ENCODE measurements at places on chromosomes 5 and 9. TPM values are rescaled to one million over a fixed set of nuclear protein-coding genes. Genes with fewer than 3 reads are reported as not detected.

- no peak overlapping the region for H3K27ac ChIP-seq
- H3K4me3 ChIP-seq = no peak overlapping the region
- H3K4me1 ChIP-seq = no peaks in the 10 kb centered on the region
- H3K27me3 ChIP-seq = peaks cover 3% of the 10 kb centered on the region
- no peaks in the 10 kb centered on the region for H3K36me3 ChIP-seq
Observed at GRCh38 chr5:36028816-36029465, 37.7 kb downstream of the UGT3A2 start.

DNA sequence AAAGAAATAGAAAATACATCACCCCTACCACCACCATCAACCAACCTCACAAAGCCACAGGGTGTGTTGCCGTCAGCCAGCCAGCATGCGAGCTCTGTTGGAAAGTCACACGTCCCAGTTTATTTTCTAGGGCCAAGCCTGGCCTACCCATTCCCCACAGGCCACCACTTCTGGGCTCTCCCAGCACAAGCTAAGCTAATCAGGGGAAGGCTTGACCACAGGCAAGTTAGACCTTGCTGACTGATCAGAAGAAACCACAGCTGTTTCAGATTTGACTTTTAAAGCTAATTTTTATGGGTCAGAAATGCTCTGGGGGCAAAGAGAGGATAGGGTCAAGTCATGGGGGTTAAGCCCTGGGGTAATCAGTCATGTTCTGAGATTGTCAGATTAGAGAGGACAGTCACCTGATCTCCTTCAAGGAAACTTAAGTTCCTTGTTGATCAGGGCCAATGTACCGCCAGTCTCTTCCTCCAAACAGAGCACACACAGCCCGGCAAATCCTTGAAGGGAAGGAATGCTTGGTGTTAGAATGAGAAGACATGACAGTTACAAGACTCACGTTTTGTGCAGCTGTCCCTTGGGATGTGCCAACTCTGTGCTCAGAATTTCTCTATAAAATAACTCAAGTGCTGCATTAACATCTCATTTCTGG is 7.6 kb downstream of the SHB start:
- no peak for DNase-seq
- H3K36me3 ChIP-seq = peaks cover 5% of the 10 kb centered on the region
- peak overlapping the region; percentile 13 for H3K4me3 ChIP-seq
- H3K27ac ChIP-seq = no peak overlapping the region

- no peak overlapping the region for H3K4me3 ChIP-seq
- H3K27me3 ChIP-seq = no peaks in the 10 kb centered on the region
- DNase-seq = no peak
Observed at GRCh38 chr9:83936523-83936922, 15.3 kb upstream of the KIF27 start.

DNA sequence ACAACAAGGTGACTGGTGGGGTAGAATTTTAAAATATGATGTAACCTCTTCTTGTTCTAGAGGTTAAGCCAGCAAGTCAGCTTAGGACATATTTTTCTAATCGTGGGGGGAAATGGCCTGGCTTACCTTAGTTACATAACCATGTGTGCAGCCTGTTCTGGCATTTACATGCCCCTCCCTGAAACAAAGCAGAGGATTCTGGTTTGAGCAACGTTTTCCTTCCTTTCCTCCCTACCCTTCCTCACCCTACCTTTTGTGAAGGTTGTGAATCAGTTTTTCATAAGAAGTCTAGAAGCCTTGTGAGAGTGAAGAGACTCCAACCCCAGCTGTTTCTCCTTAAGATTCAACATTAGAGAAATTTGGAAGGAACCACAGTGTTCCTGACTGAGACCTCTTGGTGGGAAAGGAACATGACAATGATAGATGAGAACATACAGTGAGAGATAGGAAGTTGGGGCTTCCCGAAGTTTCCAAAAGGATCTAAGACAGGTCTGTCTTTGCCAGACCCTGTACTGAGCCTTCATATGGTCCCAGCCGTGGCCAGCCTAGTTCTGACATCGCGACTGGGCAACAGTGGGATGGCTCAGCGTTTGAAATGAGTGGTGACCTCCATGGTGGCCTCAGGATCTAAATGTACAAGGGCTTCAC is 365.2 kb downstream of the SPATA31D1 start:
- H3K4me3 ChIP-seq = no peak overlapping the region
- H3K27me3 ChIP-seq = peaks cover 3% of the 10 kb centered on the region
- H3K27ac ChIP-seq = no peak overlapping the region
- no peaks in the 10 kb centered on the region for H3K4me1 ChIP-seq
- H3K36me3 ChIP-seq = no peaks in the 10 kb centered on the region

DNA sequence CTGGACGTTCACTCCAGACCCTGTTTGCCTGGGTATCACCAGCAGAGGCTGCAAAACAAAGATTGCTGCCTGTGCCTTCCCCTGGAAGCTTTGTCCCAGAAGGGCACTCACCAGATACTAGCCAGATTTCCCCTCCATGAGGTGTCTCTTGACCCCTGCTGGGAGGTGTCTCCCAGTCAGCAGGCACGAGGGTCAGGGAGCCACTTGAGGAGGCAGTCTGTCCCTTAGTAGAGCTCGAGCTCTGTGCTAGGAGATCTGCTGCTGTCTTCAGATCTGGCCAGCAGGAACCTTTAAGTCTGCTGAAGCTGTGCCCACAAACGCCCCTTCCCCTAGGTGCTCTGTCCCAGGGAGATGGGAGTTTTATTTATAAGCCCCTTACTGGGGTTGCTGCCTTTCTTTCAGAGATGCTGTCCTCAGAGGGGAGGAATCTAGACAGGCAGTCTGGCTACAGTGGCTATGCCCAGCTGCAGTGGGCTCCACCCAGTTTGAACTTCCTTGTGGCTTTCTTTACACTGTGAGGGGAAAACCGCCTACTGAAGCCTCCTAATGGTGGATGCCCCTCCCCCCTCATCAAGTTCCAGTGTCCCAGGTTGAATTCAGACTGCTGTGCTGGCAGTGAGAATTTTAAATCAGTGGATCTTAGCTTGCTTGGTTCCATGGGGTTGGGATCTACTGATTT is 253.9 kb downstream of the SPATA31D1 start:
- no peak for DNase-seq
- no peaks in the 10 kb centered on the region for H3K27me3 ChIP-seq
- no peaks in the 10 kb centered on the region for H3K4me1 ChIP-seq
- no peak overlapping the region for H3K27ac ChIP-seq

- H3K27me3 ChIP-seq = peaks cover 7% of the 10 kb centered on the region
- H3K36me3 ChIP-seq = peaks cover 5% of the 10 kb centered on the region
- H3K27ac ChIP-seq = no peak overlapping the region
- no peak for DNase-seq
Observed at GRCh38 chr5:116577064-116577788, 2.6 kb upstream of the SEMA6A start.

Gene ARL10
- 23.4 TPM for total RNA-seq

Gene SLC25A2
- total RNA-seq = 0.92 TPM

Gene OMD
- not detected for total RNA-seq

- no peak overlapping the region for H3K4me3 ChIP-seq
- H3K4me1 ChIP-seq = peaks cover 3% of the 10 kb centered on the region
- H3K27me3 ChIP-seq = no peaks in the 10 kb centered on the region
- DNase-seq = no peak
Observed at GRCh38 chr9:75658301-75658905, 232.1 kb upstream of the PCSK5 start.

Gene HK3
- 0.77 TPM for total RNA-seq

DNA sequence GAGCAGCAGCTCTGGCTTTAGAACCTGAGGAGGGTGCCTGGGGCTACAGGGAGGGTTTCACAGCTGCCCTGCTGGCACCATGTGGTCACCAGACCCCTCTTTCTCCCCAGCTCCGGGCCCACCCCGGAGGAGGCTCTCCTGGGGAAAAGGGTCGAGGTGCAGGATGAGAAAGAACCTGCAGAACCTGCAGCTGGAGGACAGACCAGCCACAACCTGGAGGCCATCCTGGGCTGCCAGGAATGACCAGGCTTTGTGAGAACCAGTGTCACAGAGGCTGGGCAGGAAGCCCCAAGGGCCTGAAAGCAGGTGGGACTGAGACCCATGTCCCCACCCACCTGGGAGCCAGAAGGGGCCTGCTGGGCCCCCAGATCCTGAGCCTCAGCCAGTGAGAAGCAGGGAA is 23.0 kb downstream of the SEMA4D start:
- H3K36me3 ChIP-seq = peaks cover 10% of the 10 kb centered on the region
- DNase-seq = no peak
- no peaks in the 10 kb centered on the region for H3K27me3 ChIP-seq
- H3K4me3 ChIP-seq = no peak overlapping the region
- H3K27ac ChIP-seq = no peak overlapping the region

DNA sequence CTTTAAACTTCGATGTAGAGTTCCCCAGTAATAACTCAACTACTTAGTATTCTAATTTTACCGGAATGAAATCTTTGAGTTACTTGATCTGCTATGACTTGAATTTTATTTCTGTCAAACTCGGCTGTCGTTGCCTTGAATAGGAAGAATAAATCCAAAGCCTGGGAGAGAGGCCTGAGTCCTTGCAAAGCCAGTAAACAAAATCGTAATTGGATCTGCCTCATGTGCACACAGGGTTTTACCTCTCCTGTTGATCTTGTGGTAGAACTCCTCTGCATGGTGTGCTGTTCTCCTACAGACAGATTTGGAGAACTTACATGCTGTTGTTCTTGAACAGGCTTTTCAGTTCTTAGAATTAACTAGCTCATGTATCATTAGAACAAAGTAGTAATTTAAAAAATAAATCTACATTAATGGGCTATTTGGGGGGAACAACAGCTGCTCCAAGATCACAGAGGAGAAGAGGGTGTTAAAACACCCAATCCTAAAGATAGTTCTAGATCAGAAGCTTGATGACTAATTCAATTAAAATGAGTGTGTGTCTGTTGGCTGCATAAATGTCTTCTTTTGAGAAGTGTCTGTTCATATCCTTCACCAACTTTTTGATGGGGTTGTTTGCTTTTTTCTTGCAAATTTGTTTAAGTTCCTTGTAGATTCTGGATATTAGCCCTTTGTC is 28.9 kb downstream of the HSPB3 start:
- H3K36me3 ChIP-seq = no peaks in the 10 kb centered on the region
- H3K4me1 ChIP-seq = no peaks in the 10 kb centered on the region
- peaks cover 14% of the 10 kb centered on the region for H3K27me3 ChIP-seq

GRCh38 chr9:114770991-114771390 is 34.8 kb downstream of the TNFSF15 start:
- peaks cover 4% of the 10 kb centered on the region for H3K4me1 ChIP-seq
- no peak overlapping the region for H3K4me3 ChIP-seq
- no peak overlapping the region for H3K27ac ChIP-seq
- peaks cover 1% of the 10 kb centered on the region for H3K27me3 ChIP-seq

DNA sequence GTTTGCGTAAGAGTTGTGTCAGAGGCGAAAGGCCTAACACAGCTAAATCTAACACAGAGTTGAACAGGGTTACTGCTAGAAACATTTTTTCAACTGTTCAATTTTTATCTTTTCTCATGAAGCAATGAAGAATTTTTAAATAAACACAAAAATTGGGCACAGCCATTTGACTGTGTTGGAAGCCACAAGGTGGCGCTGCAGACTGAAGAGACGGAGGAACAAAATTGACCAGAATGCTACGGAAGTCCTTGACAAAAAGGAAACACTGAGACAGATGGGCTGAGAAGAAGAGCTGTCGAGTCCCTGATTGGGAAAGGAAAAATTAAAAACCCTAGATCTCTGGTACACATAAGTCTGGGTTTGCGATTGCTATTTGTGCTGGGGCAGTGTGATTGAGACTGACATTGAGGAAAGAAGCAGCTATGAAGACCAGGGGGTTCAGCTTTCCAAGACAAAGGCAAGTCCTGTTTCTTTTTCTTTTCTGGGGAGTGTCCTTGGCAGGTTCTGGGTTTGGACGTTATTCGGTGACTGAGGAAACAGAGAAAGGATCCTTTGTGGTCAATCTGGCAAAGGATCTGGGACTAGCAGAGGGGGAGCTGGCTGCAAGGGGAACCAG is at the start of gene PCDHB9:
TSS of gene PCDHB9 (plus strand) at position 265 of the 616 bp plus-strand sequence. CDS start at position 423, 158 bp downstream.
- H3K4me3 ChIP-seq = peak within 1 kb of the TSS; percentile 60
- no peaks in the 10 kb centered on the region for H3K4me1 ChIP-seq
- H3K27ac ChIP-seq = peak within 1 kb of the TSS; percentile 10
- H3K36me3 ChIP-seq = peaks cover 21% of the 10 kb centered on the region
- no peaks in the 10 kb centered on the region for H3K27me3 ChIP-seq
- no peak for DNase-seq

DNA sequence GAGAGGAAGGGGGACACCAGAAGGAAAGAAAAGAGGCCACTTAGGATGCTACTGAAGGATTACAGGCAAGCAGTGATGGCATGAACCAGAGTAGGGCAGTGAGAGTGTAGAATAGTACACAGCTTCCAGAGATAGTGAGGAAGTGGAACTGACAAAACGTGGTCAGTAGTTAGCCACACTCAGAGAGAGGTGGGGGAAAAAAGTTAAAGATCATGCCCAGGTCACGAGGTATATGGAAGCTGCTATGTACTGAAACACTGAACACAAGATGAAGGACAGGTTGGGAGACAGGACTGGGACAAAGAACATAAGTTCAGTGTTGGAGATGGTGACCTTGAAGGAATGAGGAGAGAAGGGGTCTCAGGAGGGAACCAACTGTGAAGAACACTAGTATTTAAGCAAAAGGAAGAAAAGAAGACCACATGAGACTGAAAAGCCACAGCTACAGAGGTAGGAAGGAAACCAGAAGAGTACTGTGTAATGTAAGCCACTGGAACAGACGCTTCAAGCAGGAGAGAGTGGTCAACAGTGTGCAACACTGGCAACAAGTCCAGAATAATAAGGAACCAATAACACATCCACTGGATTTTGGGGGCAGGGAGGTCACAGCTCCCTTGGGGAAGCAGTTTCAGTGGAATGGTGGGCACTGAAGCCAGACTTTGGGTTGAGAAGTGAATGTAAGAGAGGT is 45.5 kb downstream of the ELL2 start:
- H3K27ac ChIP-seq = no peak overlapping the region
- H3K27me3 ChIP-seq = no peaks in the 10 kb centered on the region
- no peak overlapping the region for H3K4me3 ChIP-seq
- peaks cover 18% of the 10 kb centered on the region for H3K4me1 ChIP-seq
- H3K36me3 ChIP-seq = peaks cover 9% of the 10 kb centered on the region

DNA sequence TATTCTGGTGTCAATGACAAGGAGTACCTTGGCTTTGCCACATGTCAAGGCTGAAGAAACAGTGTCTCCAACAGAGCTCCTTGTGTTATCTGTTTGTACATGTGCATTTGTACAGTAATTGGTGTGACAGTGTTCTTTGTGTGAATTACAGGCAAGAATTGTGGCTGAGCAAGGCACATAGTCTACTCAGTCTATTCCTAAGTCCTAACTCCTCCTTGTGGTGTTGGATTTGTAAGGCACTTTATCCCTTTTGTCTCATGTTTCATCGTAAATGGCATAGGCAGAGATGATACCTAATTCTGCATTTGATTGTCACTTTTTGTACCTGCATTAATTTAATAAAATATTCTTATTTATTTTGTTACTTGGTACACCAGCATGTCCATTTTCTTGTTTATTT is 19.8 kb downstream of the CD274 start:
- H3K27me3 ChIP-seq = no peaks in the 10 kb centered on the region
- no peak overlapping the region for H3K27ac ChIP-seq
- H3K4me3 ChIP-seq = no peak overlapping the region
- DNase-seq = no peak
- no peaks in the 10 kb centered on the region for H3K36me3 ChIP-seq

DNA sequence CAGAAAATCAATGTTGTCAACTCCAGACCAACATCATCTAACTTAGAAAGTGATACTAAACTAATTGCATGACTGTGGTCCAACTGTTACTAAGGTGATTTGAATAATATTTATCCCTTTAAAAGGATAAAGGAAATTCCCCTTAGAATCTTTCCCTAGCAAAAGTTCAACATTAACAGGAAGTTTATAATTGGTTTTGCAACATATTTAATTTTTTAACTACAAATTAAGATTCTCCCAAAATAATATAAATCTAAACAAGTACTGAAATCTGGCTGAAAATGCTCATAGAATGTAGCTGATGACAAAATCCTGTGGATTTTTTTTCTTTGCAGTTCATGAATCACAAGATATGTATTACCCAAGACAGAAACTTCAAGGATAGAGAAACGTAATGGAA is 151.4 kb downstream of the LPAR1 start:
- H3K27ac ChIP-seq = no peak overlapping the region
- H3K4me1 ChIP-seq = no peaks in the 10 kb centered on the region
- DNase-seq = no peak
- no peaks in the 10 kb centered on the region for H3K36me3 ChIP-seq
- no peaks in the 10 kb centered on the region for H3K27me3 ChIP-seq
- H3K4me3 ChIP-seq = no peak overlapping the region
